ENCODE measurements at places on chromosomes 3 and 15.
A peak's percentile ranks its signal among the peaks of the same experiment; 100 is the strongest.

- no peak for DNase-seq
Measured at GRCh38 chr15:71687902-71688508, 122.3 kb upstream of the NR2E3 start.

DNA sequence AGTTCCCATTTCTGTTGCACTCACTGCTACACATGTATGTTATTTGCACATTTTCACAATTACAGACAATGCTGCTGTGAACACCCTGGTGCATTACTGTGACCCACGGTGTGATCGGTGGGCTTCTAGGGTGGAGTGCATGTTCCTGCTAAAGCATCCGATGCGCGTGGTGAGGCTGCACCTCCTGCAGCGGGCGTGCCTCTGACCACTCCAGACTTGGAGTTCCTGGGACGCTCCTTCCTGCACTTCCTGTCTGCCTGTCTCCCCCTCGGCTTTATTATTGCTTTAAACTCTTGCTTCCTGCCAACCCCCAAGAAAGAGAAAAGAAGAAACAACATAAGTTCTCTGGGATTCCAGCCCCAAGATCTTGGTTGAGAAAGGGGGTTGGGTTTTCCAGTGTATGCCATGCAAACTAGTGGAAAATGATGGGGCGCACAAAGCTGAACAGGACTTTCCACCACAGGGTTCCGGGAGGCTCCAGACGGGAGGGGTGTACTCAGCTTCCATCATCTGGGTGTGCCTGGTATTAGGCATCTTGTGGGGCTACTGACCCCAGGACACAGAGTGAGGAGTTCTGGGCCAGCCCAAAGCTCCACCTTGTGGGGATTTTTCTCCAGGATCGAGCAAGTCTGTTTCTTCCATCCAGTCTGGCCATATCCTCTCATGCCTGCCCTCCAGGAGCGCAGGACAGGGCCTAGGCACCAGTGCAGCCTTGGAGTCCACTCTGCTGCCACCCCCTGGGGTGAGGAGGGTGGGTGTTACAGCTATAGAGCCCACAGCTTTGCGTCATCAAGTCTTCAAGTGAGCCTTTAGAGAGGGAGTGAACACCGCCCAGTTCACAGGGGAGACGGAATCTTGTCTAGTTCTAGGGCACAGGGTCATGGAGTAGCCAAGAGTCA, 11.2 kb downstream of the RPL32 start:
- DNase-seq, result no peak

DNA sequence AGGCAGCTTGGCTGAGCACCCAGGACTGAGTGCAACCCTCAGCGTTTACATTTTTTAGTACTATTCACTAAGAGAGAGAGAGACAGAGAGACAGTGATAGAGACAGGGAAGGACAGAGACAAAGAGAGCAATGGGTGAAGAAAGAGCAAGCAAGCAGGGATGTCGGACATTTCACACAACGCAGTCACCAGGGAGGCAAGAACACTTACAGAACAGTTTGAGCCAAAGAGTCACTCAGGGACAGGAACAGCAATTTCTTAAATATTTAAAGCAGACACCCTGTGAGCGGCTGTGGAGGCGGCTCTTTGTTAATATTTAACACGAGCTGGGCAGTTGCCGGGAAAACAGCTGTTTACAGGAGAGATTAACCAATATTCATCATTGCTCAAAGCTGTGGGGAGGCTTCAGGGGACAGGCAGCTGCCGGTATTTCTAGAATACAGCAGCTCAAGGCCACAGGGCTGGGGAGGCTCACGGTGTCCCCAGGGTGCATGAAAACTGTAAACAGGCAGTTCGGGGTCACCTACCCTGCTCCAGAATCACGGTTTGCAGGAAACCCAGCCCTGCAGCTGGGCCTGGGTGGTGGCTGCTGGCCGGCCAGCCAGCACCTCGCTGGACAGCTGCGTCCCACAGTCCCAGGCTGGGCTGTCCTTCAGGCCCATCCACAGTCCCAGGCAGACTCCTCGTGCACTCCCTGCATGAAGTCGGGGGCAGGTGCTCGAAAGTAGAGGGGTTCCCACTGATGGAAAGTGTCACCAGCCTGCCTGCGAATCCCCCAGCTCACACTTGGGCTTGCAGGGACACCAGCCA, 38.8 kb upstream of the PCSK6 start:
- no peak for DNase-seq

DNA sequence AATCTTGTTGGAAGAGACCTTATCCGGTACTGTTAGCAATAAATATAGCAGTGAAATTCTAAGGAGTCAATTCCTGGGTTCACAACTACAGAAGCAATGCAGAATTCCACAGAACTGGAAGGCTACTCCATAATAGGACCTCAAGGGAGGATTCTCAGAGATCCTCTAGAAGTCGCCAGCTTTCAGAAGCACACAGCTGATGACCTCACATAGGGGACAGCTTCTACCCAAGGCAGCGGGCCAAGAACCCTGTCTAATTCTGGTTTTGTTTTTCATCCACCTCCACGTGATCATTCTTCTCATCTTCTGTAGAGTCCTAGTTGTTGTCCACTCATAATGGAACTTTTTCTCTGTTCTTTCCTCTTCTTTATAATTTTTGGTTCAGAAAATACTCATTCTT, 99.4 kb downstream of the ERC2 start:
- DNase-seq, result no peak

- no peak for DNase-seq
Measured at GRCh38 chr15:59294574-59295260, 78.0 kb downstream of the MYO1E start.

- DNase-seq, result no peak
Measured at GRCh38 chr3:194555175-194556062, 68.6 kb upstream of the ATP13A3 start.

DNA sequence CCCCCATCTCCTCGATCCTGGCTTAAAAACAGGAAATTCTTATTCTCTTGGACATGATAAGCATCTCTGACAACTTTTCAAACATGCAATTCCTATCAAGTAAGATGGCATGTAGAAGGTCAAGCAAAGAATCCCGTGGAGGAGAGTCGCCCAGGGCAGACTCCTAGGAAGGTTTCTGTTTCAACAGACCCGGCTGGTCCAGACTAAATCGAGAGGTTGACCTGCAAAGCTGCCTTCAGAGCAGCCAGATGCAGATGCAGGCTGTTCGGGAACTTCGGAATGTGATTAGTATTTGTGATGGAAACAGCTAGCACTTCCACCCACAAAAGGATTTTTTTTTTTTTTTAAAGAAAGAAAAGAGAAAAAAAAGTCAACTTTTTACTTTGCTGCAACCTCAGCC, 216.8 kb downstream of the NR1D2 start:
- DNase-seq, result no peak

DNA sequence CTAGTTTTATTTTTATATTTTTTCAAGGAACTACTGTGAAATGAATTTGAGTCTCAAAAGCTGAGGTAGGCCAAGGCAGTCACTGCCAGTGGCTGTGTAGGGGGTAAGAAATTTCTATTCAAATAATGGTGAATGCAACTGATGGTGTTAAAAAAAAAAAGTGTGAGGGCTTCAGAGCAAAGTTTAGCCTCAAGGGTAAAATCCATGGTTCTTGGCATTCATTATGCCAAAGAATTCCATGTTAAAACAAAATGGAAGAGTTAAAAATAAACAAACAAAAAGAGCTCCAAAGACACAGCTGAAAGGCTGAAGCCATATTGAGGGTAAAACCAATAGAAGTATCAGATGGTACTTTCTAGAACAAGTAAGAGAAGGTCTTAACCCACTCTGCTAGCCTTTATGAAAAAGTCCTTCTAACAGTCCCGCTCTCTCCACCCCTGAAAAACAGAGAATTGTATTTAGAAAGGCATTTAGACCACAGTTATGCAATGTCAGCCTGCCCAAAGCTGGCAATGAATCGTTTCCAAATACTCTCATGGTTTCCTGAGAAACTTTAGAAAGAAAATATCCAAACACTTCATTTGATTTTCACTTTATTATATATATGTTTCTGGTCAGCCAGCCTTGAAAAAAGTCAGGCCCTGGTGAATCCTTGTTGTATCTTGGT, 158.4 kb upstream of the GMNC start:
- no peak for DNase-seq

DNA sequence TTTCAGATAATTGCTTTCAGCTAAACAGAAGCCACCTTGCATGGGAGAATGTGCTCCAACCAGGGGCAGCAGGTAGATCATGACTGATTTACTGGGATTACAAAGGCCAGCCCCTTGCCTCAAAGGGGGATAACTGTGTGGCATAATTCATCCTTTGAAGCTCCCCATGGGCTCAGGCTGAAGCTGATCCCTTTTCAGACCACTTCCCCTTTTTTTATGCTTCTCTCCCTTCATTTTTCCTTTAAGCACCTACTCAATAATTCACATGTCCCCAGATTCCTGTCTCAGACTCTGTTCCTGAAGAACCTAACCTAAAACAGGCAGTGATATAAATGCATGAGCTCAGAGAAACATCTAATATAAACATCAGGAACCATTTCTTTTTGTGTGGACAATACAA, 8.2 kb upstream of the MYRIP start:
- no peak for DNase-seq

- peak; percentile 18 for DNase-seq
Measured at GRCh38 chr3:128011140-128011539, 41.1 kb upstream of the SEC61A1 start.

DNA sequence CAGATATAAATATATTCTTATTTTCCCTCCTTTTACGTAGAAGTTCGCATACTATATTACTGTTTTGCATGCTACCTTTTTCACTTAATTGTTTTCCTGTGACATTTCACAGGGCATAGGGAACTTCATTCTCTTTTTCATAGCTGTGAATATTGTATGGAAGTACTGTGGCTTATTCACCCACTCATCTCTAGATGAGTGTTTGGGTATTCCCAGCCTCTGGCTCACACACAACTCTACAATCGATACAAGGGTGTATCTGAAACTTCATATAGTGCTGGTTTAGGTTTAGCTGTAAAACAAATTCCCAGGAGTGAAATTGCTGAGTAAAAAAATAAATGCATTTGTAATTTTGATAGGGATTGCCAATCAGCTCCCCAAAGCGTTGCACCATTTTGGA, 55.3 kb upstream of the MAGI1 start:
- DNase-seq, result no peak

GRCh38 chr3:151903501-151903991, 30.1 kb downstream of the SUCNR1 start:
- no peak for DNase-seq

DNA sequence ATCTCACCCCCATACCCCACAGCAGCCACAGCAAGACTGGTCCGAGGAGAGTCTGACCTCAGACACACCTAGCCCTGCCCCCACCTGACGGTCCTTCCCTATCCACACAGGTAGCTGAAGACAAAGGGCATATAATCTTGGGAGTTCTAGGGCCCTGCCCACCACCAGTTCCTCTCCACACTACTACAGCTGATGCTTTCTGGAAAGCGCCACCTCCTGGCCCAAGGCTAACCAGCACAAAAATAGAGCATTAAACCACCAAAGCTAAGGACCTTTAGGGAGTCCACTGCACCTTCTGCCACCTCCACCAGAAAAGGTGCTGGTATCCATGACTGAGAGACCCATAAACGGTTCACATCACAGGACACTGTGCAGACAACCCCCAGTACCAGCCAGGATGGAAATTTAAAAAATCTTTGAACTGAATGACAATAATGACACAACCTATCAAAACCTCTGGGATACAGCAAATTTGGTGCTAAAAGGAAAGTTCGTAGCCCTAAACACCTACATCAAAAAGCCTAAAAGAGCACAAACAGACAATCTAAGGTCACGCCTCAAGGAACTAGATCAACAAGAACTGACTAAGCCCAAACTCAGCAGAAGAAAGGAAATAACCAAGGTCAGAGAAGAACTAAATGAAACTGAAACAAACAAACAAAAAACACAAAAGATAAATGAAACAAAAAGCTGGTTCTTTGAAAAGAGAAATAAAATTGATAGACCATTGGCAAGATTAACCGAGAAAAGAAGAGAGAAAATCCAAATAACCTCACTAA, 122.1 kb upstream of the TPRG1 start:
- peak; percentile 33 for DNase-seq

DNA sequence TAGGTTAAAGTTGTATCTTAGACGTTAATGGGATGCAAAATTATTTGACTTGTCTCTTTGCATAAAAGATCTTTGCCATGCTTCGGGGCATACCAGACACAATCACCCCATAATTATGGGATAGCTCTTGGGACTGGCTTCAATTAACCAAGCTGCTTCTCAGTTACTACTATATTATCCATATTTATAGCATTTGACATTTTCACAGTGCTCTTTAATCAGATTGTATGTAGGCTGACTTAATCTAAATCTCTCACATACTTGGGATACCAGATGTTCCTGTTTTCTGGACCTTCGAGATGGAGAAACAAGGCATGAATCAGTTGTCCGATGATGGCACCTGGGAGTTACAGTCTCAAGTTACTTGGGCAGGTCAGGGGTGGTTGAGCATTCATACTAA, 27.2 kb upstream of the ABHD17C start:
- DNase-seq, result no peak

DNA sequence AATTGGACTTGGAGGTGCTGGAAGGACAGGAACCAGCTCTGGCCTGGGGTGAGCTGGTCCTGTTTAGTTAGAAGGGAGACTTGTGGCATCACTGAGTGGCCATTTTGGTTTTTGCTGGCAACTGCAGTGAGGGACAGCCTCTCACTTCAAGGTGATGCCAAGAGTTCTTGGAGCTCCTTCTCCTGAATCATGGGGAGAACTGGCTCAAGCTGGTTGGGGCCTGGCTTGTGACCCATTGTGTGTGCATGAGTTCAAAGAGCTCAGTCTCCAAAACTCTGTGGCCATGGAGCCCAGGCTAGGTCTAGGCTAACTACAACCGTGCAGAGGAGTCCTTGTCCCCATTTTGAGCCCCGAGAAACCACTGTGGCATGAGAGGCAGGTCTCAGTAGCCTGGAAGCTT, 60.1 kb upstream of the ZNF148 start:
- DNase-seq, result no peak

DNA sequence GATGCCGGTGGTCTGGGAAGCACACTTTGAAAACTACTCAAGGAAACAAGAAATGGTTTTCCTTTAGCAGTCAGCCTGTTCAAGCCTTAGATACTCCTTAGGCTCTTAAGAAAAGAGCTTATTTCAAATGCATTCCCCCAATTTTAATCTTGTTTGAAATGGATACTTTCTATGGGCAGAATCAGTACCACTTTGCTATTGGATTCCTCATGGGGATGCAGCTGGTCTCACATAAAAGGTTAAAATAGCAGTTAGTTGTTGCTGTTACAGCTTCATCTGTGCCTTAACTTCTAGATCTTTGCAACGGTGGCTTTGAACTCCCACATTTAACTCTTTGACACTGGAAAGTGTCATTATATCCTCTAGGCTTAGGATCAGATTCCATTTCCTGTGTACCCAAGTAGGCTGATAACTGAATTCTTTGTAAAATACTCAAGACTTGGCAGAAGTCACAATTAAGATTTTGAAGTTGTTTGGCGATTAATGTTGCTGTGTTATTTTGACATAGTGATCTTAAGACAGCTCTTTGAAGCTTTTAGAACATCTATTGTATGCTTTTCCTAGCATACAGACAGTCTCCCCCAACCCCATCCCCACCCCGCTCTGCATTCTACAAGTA, 2.2 kb downstream of the THBS1 start:
- no peak for DNase-seq

All from DND-41 (cell line).